ENCODE measurements at places on chromosomes 4 and X. TPM values are rescaled to one million over a fixed set of nuclear protein-coding genes. Genes with fewer than 3 reads are reported as not detected.

HERC5 gene
- 8.0 TPM for total RNA-seq

FGFBP1 gene
- 52.1 TPM for total RNA-seq

DNA sequence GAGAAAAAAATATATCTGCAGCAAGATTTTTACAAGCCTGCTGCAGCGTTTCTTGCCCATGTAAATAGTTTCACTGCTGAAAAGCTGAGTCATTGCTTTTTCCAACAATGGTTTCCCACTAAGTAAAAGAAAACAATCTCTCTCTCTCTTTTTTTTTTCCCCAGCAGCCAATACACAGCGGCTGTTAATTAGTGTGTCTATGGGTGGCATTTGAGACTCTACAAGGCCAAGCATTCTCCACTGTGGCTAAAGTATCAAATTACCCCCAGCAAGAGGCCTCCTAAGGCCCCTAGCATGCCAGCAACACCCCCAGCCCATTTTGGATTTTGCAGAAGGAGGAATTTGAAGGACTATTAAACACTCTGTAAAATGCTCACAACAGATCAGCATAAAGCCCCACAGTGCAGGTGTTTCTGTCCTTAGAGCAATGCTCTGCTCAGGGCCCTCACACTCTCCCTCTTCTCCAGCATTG lies 837.4 kb downstream of the TRIML1 start:
- H3K4me3 ChIP-seq, result no peak overlapping the region
- peak; percentile 5 for DNase-seq
- H3K36me3 ChIP-seq, result no peaks in the 10 kb centered on the region
- H3K27ac ChIP-seq, result no peak overlapping the region

DNA sequence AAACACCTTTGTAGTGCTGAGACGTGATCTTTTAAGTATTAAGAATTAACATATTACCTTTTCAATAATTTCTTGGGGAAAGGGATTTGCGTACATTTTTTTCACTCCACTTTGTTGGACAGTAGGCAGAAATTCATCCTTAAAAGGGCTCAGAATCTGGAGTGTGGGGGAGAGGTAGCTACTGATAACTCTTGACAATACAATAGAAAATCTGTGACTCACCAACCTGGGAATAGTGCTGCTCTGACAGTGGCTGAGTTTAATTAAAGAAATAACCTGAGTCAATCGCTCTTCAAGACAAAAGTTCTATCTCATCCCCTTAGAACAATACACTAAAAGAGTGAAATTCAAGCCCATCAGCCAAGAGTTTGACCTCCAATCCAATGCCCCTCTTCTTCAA lies 60.2 kb downstream of the SLC9A7 start:
- H3K4me1 ChIP-seq, result no peaks in the 10 kb centered on the region
- H3K27ac ChIP-seq, result no peak overlapping the region
- no peak for DNase-seq
- no peaks in the 10 kb centered on the region for H3K36me3 ChIP-seq

GRCh38 chrX:136694431-136695087 lies 46.6 kb downstream of the CD40LG start:
- no peak overlapping the region for H3K4me3 ChIP-seq
- no peak overlapping the region for H3K27ac ChIP-seq
- no peaks in the 10 kb centered on the region for H3K27me3 ChIP-seq
- no peaks in the 10 kb centered on the region for H3K36me3 ChIP-seq
- no peaks in the 10 kb centered on the region for H3K4me1 ChIP-seq

DNA sequence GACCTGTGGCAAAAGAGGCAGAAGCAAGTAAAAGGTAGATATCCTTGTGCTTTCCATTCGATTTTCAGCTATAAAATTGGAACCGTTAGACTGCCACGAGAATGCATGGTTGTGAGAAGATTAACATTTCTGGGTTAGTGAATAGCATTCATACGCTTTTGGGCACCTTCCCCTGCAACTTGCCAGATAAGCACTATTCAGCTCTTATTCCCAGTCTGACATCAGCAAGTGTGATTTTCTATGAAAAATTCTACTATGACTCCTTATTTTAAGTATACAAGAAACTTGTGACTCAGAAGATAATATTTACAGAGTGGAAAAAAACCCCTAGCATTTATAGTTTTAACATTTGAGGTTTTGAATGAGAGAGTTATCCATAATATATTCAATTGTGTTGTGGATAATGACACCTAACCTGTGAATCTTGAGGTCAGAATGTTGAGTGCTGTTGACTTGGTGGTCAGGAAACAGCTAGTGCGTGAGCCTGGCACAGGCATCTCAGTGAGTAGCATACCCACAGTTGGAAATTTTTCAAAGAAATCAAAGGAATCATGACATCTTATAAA lies 3.9 kb downstream of the FGB start:
- no peak for DNase-seq
- H3K27me3 ChIP-seq, result no peaks in the 10 kb centered on the region
- no peaks in the 10 kb centered on the region for H3K4me1 ChIP-seq
- H3K27ac ChIP-seq, result no peak overlapping the region
